ENCODE measurements at places on chromosomes 5 and 9. TPM values are rescaled to one million over a fixed set of nuclear protein-coding genes. Genes with fewer than 3 reads are reported as not detected.

- DNase-seq, result no peak
Observed at GRCh38 chr5:179139936-179140235, 79.7 kb downstream of the ZNF354C start.

DNA sequence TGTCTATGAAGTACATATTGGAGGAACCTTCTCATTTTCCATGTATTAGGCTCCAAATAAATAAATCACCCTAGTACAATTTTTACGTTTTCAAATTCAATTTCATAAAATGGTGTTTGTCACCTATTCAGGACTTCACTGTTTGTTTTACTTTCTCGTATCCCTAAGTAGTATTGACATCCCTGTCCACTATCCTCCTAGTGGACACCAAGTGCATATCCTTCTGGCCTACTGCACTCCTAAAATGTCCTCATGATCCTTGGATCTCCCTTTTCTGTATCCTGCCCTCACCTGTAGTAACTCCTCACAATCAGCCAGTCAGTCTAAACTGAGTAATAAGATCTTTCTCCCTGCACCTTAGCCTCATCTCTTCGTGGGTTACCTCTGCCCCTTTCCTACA, 539.9 kb downstream of the DMRTA1 start:
- no peak for DNase-seq

DNA sequence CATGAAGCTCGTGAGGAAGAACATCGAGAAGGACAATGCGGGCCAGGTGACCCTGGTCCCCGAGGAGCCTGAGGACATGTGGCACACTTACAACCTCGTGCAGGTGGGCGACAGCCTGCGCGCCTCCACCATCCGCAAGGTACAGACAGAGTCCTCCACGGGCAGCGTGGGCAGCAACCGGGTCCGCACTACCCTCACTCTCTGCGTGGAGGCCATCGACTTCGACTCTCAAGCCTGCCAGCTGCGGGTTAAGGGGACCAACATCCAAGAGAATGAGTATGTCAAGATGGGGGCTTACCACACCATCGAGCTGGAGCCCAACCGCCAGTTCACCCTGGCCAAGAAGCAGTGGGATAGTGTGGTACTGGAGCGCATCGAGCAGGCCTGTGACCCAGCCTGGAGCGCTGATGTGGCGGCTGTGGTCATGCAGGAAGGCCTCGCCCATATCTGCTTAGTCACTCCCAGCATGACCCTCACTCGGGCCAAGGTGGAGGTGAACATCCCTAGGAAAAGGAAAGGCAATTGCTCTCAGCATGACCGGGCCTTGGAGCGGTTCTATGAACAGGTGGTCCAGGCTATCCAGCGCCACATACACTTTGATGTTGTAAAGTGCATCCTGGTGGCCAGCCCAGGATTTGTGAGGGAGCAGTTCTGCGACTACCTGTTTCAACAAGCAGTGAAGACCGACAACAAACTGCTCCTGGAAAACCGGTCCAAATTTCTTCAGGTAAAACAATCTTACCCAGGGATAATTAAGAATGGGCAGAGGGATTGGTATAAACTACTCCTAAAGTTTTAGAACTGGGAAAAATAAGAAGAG, 12.9 kb downstream of the ITGA1 start:
- DNase-seq, result peak; percentile 76

The CYSRT1 gene
- total RNA-seq, result 1.0 TPM

GRCh38 chr5:129161830-129162229, 67.3 kb downstream of the ISOC1 start:
- DNase-seq, result no peak

GRCh38 chr5:125829349-125829748, 593.9 kb upstream of the GRAMD2B start:
- no peak for DNase-seq

GRCh38 chr5:33549982-33550567, 109.3 kb downstream of the TARS1 start:
- DNase-seq, result no peak

GRCh38 chr5:157485811-157486210, 25.8 kb downstream of the NIPAL4 start:
- DNase-seq, result no peak

The PCDHGB7 gene
- total RNA-seq, result 0.17 TPM

DNA sequence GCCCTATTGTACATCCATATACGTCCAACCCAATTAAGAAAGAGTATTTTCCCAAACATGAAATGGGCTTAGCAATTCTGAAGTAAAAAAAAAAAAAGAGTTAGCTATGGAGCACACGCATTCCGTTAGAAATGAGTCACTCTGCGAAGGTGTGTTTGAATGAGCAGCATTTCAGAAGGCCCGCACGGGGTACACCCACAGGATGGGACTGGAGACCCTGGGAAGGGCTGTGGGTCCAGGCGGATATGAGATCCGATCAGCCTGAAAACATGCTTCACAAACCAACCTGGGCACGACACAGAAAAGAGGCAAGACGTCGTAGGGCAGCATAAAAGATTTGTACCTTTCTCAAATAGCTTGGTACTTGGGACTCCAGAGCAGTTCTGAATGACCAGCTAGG, 173.9 kb upstream of the KLF9 start:
- DNase-seq, result no peak

The KLHL3 gene
- total RNA-seq, result 9.7 TPM

GRCh38 chr5:138721979-138722378, 31.2 kb upstream of the CTNNA1 start:
- DNase-seq, result no peak

The TNPO1 gene
- total RNA-seq, result 92.6 TPM

DNA sequence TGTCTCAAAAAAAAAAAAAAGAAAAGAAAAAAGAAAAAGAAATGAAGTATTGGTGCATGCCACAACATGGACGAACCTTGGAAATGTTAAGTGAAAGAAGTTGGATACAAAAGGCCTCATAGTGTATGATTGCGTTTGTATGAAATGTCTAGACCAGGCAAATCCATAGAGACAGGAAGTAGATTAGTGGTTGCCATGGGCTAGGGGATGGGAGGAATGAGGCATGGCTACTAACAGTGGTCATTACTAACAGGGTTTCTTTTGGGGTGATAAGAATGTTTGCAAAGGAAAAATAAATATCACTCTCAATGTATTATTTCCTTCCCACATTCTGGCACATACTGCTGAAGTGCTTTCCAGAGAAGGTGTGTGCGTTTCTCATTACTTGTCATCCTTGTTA, 44.1 kb downstream of the UGCG start:
- no peak for DNase-seq

The OLFM1 gene
- 0.70 TPM for total RNA-seq

DNA sequence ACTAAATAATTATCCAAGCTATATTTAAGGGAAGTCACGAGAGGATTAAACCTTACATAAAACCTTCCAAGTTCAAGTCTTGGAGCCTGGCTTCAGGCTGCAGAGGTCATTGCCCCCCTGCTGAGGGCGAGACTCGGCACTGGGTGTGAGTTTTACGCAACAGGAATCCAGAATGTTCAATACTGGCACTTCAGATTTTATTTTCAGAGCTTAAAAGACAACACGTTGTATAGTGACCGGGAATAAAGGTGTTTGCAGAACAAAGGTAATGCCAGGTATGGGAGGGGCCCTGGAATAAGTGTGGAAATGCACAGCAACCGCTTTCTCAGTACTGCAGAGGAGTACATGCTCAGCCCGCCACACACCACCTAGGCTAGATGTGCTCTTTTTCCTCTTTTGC, 207.0 kb downstream of the GAPVD1 start:
- DNase-seq, result no peak

DNA sequence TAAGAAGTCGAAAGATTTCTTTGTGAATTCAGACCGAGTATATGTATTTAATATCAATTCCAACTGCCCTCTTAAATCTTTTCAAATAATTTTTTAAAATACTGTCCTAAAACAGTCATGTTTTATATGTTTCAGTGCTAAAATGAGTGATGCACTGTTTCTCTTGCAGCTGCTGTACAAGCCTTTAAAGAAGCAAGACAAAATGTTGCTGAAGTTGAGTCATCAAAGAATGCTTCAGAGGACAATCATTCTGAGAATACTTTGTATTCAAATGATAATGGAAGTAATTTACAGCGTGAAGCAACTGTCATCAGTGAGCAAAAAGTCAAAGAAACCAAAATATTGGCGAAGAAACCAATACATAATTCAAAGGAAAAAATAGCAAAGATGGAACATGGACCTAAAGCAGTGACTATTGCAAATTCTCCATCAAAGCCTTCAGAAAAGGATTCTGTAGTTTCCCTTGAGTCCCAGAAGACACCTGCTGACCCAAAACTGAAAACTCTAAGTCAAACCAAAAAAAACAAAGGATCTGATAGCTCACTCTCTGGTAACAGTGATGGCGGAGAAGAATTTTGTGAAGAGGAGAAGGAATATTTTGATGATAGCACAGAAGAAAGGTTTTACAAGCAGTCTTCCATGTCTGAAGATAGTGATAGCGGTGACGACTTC, 58.0 kb downstream of the LOX start:
- DNase-seq, result no peak

DNA sequence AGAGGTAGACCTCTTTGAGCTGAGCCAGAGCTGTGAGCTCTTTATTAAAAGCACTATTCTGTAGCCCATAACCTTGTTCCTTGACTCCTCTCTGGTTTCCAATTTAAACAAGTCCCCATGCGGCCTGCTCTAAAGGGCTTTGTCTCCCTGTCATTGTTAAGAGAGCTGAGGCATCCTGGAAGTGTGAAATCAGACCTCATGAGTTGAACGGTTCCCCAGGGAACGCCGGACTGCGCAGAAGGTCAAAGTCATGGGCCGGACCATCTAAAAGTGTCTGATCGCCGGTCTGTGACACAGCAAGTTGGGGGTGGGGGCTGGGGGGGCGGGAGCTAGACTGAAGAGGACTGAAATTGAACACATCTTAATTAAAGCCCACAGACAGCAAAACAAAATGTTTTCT, 265.8 kb downstream of the SLF1 start:
- no peak for DNase-seq

- DNase-seq, result no peak
Observed at GRCh38 chr5:372996-373709, 51.6 kb downstream of the AHRR start.

DNA sequence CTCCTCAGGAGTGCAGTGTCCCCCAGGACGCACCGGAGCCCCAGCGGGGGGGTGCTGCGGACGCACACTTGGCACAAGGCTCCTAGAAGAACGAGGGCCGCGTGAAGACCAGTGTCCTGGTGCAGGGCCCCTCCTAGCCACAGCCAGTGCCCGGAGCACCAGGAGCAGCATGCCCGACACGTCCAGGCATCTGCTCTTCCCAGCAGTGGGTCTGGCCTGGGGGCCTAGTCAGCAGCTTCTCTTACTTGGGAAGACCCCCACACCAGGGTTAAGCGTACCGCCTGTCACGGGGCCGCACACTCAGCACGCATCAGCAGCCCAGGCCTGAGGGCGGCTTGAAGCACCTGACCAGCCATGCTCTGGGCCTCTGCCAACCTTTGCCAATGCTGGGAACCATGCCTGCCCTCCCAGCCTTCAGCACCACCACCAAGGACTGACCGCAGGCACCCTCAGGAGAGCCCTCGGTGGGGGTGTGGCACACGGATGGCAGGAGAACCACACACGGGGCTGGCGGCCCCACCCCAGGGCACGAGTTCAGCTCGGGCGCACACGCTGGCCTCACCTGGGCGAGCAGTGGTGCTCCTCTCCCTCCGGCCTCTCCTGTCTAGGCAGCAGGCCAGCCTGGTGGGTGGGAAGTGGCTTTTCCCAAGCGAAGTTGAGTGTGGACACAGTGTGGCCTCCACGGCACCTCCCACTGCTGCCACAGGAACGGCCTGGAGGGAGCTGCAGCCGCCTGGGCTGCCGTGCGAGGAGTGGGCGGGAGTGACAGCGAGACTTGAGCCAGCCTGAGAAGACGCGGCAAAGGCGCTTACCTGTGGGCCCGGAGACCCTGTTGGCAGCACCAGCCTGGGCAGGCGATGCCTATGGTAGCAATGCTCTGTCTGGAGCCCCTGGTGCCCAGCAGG, 12.0 kb upstream of the AJM1 start:
- DNase-seq, result no peak

DNA sequence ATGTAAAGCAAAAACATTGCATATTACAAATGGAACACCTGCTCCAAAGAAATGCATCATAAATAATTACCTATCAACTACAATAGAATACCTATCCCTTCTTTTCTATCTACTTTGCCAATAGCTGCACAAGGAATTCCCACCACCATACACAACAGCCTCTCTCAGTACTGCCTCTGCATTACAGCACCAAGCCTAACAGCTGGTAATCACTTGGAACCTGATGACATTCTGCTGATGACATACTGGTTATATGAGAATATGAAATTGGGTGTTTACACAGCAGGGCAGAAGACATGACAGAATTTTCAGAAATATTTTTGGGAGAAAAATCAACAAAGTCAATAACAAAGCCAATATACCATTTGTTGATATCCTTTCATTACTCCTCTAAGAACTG, 43.2 kb downstream of the PSMB7 start:
- no peak for DNase-seq

The TTLL11 gene
- total RNA-seq, result 2.6 TPM

The PRRX2 gene
- 3.3 TPM for total RNA-seq

DNA sequence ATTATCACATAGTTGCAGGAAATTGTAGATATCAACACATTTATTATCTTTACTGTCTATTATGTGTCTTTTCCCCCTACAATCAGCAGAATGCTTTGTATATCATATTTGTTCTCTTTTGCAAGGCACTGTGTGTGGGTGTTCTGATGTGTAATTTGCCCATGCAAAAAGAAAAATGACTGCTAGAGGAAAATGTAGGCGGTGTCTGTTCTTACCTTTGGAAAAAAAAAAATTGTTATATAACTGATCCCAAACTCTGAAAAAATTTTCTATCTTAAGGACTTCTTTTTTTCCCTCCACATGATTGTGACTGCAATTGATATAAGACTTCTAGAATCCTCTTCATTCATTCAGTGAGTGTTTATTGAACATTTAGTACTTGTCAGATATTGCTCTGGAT, 24.5 kb downstream of the MRPS30 start:
- DNase-seq, result no peak

The CATSPER3 gene
- total RNA-seq, result 0.79 TPM

GRCh38 chr9:88418715-88419540, 30.7 kb downstream of the SPIN1 start:
- peak; percentile 58 for DNase-seq

The CCDC152 gene
- 13.5 TPM for total RNA-seq

- DNase-seq, result no peak
Observed at GRCh38 chr5:107147589-107147988, 523.1 kb downstream of the EFNA5 start.

GRCh38 chr5:179266291-179267070, 78.8 kb downstream of the ADAMTS2 start:
- DNase-seq, result no peak

GRCh38 chr5:153523211-153523610, 32.7 kb downstream of the GRIA1 start:
- DNase-seq, result no peak

DNA sequence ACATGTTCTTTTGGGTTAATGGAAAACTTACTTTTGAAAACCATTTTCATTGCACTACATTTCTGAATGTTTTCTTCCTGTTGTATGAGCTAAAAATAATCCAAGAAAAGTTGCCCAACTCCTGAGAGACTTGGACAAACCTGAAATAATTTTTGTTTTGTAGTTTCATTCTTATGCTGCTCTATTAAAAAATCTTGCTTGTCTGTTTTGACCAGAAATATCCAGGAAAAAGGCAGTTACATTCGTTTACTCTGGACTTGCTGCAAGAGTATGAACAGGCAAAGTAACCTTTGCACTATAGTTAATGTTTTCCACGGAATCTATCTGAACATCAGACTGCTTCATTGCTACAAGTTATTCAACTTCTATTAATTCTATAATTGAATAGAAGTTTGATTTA, 200.1 kb upstream of the DAB2 start:
- DNase-seq, result no peak

GRCh38 chr5:85538362-85538761, 1079.4 kb upstream of the COX7C start:
- no peak for DNase-seq

The RLN2 gene
- total RNA-seq, result 4.0 TPM

Measured in activated T-cell treated with anti-CD3 and anti-CD28 coated beads, Interleukin-2, amount 50 U/mL, for 72 hours (primary cell).